ENCODE measurements at places on chromosomes 12 and 14. TPM values are rescaled to one million over a fixed set of nuclear protein-coding genes. Genes with fewer than 3 reads are reported as not detected.

BICDL1 gene
- not detected for total RNA-seq

TAS2R30 gene
- 3.0 TPM for total RNA-seq

MSI1 gene
- total RNA-seq, result not detected

GARIN6 gene
- total RNA-seq, result not detected

IRAK4 gene
- 13.5 TPM for total RNA-seq

SYCP3 gene
- total RNA-seq, result 0.09 TPM

TCL1B gene
- total RNA-seq, result not detected

CD69 gene
- total RNA-seq, result 0.28 TPM

HCFC2 gene
- 18.5 TPM for total RNA-seq

WBP11 gene
- 16.5 TPM for total RNA-seq

LMNTD1 gene
- total RNA-seq, result 0.45 TPM

CHD8 gene
- total RNA-seq, result 48.8 TPM

KRT80 gene
- total RNA-seq, result 5.5 TPM

SIX6 gene
- not detected for total RNA-seq

MSRB3 gene
- 52.5 TPM for total RNA-seq

SH2B3 gene
- total RNA-seq, result 56.7 TPM

KCNC2 gene
- total RNA-seq, result not detected

HOXC5 gene
- not detected for total RNA-seq

PTCSC3 gene
- total RNA-seq, result not detected

ACVRL1 gene
- 520 TPM for total RNA-seq

MGP gene
- 65.4 TPM for total RNA-seq

VDR gene
- total RNA-seq, result 0.47 TPM

SCN8A gene
- total RNA-seq, result 5.7 TPM

CCDC85C gene
- 13.3 TPM for total RNA-seq

AJUBA gene
- total RNA-seq, result 40.2 TPM

PIGH gene
- total RNA-seq, result 6.8 TPM

TMEM119 gene
- total RNA-seq, result under 0.01 TPM

ZFHX2 gene
- 0.27 TPM for total RNA-seq

TAPBPL gene
- 8.1 TPM for total RNA-seq

FGF6 gene
- not detected for total RNA-seq

GLIPR1L1 gene
- total RNA-seq, result not detected

CKAP4 gene
- 96.0 TPM for total RNA-seq

FBLN5 gene
- 0.90 TPM for total RNA-seq

ADAM21 gene
- total RNA-seq, result 0.18 TPM

GALNT8 gene
- total RNA-seq, result 0.63 TPM

COL2A1 gene
- total RNA-seq, result not detected

TSPAN8 gene
- 0.99 TPM for total RNA-seq

TMEM132C gene
- total RNA-seq, result not detected

CCDC184 gene
- total RNA-seq, result 0.28 TPM

KRT75 gene
- total RNA-seq, result not detected

TMEM63C gene
- total RNA-seq, result 0.72 TPM

SPX gene
- total RNA-seq, result 0.09 TPM

AQP2 gene
- not detected for total RNA-seq

ITGB7 gene
- total RNA-seq, result 0.38 TPM
